PC-3 (cell line): ENCODE measurements at places on chromosomes 1 and 21. TPM values are rescaled to one million over a fixed set of nuclear protein-coding genes. Genes with fewer than 3 reads are reported as not detected.

- H3K4me3 ChIP-seq: no peak overlapping the region
- no peaks in the 10 kb centered on the region for H3K27me3 ChIP-seq
- peaks cover 5% of the 10 kb centered on the region for H3K4me1 ChIP-seq
Observed at GRCh38 chr1:23150125-23150524, 18.5 kb downstream of the LUZP1 start.

DNA sequence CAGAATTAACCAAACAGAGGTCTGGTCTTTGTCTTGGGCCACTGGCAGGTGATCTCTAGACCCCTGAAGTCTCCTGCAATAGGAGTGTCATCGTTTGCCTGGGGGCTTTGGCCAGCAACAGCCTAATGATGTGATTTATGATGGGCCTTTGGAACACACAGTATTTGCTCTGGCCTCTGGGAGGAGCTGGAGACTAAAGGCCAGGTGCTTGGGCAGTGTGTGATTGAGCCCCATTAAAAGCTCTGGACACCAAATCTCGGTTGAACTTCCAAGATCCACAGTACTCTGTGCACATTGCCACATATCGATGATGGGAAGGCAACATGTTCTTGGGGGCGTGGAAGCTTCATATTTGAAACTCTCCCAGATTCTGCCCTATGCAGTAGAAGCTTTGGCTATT is 32.0 kb upstream of the TLR5 start:
- peaks cover 9% of the 10 kb centered on the region for H3K4me1 ChIP-seq
- H3K36me3 ChIP-seq: no peaks in the 10 kb centered on the region
- H3K27me3 ChIP-seq: no peaks in the 10 kb centered on the region
- no peak overlapping the region for H3K4me3 ChIP-seq

DNA sequence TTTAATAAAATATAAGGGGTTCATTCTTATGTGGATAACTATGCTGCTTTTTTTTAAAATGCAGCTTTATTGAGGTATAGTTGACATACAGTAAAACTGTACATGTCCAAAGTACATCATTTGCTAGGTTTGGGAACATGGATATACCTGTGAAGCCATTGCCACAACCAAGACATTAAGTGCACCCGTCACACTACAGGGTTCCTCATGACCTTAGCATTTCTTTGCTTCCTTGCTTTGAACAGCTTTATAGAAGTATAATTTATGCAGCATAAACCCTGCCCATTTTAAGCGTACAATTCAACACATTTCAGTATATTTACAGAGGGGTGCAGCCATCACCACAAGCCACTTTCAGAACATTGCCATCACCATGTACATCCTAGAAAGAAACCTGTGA is 26.3 kb downstream of the FHAD1 start:
- H3K27me3 ChIP-seq: no peaks in the 10 kb centered on the region
- no peak for DNase-seq
- H3K4me3 ChIP-seq: peak overlapping the region; percentile 69; the same call in 1 of the 2 replicates
- H3K4me1 ChIP-seq: peaks cover 10% of the 10 kb centered on the region; the same call in 1 of the 2 replicates
- no peaks in the 10 kb centered on the region for H3K36me3 ChIP-seq

Gene CTTNBP2NL
- 3.7 and 9.8 TPM in 2 replicates for total RNA-seq

DNA sequence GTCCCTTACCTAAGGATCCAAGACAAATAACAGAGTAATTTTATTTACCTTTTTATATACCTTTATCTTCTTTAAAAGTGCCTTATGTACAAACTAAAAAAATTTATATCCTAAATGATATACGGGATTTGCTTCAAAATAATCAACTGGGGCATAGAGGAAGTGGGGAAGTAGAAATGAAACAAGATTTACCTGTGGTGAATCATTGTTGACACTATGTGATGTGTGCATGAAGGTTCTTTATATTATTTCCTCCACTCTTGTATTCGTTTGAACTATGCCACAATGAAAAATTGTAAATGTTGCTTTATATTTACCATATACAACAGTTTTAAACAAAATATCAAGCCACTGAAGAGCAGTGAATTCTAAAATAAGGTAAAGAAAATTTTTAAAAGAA is 13.0 kb downstream of the RGS7 start:
- no peaks in the 10 kb centered on the region for H3K36me3 ChIP-seq
- peak overlapping the region; percentile 6; the same call in 1 of the 2 replicates for H3K4me3 ChIP-seq
- peak overlapping the region; percentile 32 for H3K27ac ChIP-seq

Gene CAPN8
- 5.9 and 11.1 TPM in 2 replicates for total RNA-seq
